ENCODE measurements at places on chromosomes 2 and 18.

GRCh38 chr2:167212014-167212648 lies 323.9 kb downstream of the XIRP2 start:
- peak; percentile 27 for DNase-seq

DNA sequence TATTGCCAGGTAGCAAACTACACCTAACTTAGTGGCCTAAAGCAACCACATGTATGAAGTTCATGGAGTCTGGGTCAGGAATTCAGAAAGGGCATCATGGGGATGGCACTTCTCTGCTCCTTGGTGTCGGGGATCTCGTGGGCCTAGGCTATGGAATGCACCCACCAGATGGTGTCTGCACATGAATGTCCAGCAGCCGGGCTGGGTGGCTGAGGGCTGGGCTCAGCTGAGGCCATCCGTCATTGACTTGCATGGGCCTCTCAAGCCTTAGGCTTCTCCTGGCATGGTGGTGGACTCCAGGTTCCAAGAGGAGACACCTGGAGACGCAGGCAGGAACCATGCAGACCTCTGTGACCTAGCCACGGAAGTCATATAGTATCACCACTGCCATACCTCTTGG lies 26.0 kb upstream of the RPL31 start:
- no peak for DNase-seq

- no peak for DNase-seq
Observed at GRCh38 chr2:235672720-235673119, 178.9 kb downstream of the AGAP1 start.

- no peak for DNase-seq
Observed at GRCh38 chr2:52383541-52383940, 1351.6 kb upstream of the NRXN1 start.

GRCh38 chr2:169546756-169547155 lies 26.9 kb downstream of the FASTKD1 start:
- no peak for DNase-seq

GRCh38 chr2:28979041-28979440 lies 2.1 kb upstream of the TOGARAM2 start:
- no peak for DNase-seq

- no peak for DNase-seq
Observed at GRCh38 chr2:111025288-111025687, 95.4 kb upstream of the BCL2L11 start.

GRCh38 chr2:240233885-240234502 lies 93.5 kb upstream of the OTOS start:
- DNase-seq, result no peak

DNA sequence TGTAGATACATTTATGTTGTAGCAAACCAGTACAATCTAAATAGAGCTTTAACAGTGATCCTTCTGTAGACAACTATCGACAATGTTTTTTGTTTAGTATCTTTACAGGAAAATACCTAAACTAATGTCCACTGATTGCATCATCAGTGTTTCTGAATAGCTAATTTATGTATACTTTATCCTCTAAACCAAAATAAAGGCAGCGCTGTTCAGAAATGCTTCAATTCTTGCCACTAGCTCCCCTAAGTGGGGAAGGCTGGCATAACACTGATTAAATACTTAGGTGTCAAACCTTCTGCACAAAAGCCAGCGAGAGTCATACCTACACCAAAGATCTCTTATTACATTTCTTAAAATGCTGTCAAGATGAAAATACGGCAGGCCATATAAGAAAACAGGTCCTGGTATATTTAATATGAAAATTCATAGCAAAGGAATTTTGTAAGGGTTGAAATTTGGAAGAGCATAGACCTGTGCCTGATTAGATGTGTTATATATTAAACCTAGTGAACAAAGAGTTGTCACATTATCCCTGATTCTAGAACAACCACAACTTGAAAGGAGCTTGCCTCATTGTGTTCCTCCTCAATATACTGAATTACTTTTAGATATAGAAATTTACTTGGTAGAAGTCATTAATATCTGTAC lies 1693.4 kb upstream of the SLC39A10 start:
- DNase-seq, result peak; percentile 48

GRCh38 chr2:28621172-28622100 lies 125.6 kb downstream of the PLB1 start:
- peak; percentile 73 for DNase-seq

- no peak for DNase-seq
Observed at GRCh38 chr18:26832302-26832701, 33.2 kb downstream of the AQP4 start.

- no peak for DNase-seq
Observed at GRCh38 chr18:63206433-63207142, 113.0 kb downstream of the BCL2 start.

Data from H4 (cell line).